ENCODE measurements at places on chromosomes 2 and 18. TPM values are rescaled to one million over a fixed set of nuclear protein-coding genes. Genes with fewer than 3 reads are reported as not detected.

DNA sequence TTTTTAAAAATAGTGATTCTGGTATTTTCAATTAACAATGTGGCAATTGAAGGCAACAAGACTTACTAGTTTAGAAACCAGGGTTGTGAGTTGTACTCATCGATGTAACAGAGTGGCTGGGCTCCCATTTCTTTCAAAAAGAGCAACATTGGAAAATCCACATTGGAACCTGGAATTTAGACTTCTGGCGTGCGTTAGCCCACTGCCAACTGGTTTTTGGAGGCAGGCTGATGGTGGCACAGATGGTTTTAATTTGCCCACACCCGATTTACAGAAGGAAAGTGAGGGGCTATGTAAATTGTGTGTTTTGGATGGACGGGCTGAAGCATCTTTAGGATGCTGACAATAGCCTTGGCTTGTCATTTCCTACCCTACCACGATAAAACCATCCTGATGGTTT, 66.3 kb downstream of the TRPM8 start:
- no peak for DNase-seq

DNA sequence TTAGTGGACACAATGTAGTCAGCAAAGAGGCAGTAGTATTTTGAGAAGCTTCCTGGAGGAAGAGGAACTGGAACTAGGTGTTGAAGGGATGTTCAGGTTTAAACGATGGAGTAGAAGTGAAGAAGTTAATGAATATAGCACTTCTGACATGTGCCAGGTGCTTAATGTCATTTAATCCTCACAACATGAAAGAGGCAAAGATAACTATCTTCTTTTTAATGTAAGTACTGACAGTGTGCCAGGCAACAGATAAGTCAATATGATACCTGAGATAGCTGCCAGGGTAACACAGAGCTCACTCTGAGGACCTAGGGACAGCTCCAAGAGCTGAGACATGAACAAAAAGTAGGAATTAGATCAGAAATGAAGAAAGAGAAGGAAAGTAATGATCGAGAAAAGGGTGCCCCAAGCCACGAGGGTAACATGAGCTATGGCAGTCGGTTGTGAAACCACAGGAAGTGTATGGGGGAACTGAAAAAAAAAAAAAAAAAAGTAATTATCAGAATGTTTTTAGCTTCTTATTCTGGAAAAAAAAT, 140.7 kb downstream of the RNF144A start:
- DNase-seq, result no peak

DNA sequence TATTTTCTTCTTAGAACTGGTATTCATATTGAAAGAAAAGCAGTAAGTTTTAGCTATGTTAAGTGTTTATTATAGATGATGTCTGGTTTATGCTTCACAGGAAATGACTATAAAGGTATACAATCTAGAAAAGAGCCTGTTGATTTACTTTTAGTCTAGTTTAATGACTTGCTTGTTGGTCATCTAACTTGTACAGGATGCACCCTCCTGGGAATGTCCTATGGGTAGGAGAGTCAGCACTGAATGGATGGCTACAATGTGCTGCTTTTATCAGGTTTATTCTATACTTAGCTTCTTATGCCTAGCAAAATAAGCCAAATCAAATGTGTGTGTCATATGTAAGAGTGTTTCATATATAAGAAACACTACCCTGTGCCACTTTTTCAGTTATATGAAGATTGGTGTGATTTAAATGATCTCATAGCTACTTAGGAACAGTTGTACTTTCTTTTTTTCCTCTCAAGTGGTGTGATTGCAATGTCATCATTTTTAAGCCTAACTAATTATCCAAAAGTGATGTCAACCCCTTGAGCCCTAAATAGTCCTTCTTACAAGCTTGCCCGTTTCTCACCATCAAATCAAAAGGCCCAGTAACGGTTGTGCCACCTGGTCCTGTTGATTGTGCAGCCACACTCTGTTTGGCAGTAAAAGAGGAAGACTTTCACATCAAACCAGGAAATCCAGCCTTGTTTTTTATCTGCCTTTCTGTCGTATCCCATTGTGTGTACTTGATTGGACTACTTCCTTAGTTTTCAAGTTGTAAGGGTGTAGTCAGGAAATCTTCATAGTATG, 176.0 kb downstream of the DIS3L2 start:
- DNase-seq, result no peak

GRCh38 chr2:152410165-152410597, 75.2 kb downstream of the FMNL2 start:
- no peak for DNase-seq

DNA sequence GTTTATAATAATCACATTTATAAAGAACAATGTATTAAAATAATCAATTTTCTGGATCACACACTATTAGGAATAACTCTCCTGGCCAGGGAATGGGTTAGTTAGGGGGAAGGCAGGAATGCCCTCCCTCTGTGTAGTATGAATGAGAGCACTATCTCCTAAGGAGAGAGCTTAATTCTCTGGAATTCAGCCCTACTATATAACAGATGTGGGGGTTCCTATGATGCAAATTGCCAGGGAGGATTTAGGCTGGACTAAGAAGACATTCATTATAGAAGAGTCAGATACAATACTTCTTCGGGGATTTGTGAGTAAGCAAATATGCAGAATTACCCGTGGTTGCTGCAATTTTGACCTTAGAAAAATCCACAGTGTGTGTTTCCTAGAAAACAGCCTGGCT, 250.1 kb upstream of the VRK2 start:
- no peak for DNase-seq

DNA sequence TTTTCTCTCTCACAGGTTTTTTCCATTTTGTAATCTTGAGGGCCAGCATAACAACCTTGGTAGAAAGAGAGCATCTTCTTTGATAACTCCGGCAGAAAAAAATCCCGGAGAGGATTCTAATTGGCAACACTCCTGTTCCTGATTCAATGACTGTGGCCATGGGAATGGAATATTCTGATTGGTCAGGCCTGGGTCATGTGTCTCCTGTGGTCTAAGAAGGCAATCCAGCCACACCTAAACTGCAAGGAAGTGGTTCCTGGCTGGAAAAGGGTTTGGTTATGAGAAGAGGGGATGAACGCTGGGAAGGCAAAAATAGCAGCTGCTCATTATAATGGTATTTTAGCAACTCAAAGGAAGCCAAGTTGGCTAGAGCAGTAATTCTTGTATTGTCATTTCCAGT, 24.8 kb upstream of the ZNF638 start:
- no peak for DNase-seq

- no peak for DNase-seq
These were observed 127.3 kb downstream of the MREG start for GRCh38 chr2:215886022-215886421.

- DNase-seq, result no peak
These were observed 376.6 kb downstream of the PTH2R start for GRCh38 chr2:208783184-208783583.

DNA sequence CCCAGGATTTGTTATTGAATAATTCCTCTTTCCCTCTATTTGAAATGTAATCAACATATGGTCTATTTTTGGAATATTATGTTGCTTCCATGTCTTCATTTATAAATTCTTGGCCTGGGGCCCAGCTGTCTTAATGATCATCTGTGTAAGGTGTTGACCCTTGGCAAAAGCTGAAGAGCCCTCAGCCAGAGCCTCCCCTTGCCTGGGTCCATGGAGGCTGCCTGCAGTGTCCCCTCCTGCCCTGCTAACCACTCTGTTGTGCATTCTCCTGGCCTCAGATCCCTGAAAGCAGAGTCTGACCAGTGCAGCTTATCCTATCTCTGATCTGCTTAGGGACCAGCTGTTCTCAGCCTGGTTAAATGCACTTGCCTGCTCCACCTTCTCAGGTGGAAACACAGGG, 226.1 kb upstream of the APCDD1 start:
- DNase-seq, result no peak

DNA sequence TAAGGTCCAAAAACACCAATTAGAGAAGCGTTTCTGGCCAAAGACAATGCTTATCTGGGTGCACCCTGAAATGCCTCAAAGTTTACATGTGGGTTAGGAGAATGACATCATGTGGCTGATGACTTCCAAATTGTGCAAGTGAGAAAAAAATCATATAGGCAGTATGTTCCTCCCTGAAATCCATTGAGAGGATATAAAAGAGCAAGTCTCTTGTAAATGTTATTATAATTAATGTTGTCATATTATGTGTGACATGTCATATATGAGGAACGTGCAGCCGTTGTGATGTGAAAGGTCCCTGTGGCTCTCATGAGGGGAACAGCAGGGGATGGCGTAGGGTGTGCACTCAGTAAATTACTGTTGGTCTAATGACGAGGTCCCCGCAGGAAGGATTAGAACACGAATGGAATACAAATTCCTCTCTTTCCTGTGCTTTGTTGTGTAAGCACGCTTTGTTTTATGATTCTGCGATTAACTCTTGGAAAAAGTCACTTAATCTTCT, 290.8 kb downstream of the PRKCE start:
- DNase-seq, result no peak

DNA sequence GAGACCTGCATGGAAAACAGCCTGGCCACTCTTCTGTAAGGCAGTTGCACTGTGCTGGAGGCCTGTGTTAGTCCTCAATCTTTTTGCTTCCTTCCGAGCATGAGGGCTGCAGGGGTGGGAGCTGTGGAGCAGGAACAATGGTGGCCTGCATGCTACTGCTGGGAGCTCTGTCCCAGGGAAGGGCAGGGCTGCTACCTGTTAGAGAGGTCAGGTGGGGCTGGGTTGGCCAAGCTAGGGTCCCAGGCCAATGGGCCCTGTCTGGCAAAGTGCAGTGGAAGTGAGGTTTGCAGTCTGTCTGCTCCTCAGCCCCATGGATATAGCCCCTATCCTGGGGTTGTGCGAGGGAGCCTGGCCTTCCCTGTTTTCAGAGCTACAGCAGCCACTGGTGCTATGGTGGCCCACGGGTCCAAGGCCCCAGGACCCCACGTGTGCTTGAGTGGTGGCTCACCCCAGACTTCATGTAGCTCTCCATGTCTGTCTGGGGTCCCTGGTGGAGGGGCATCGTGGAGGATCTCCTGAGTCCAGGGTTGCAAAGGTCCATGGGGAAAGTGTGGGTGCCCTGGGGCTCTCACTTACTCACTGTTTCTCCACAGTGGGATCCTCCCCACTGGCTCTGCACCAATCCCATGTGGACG, 1212.6 kb upstream of the NXPH2 start:
- no peak for DNase-seq

GRCh38 chr2:153470867-153471266, 7.7 kb downstream of the RPRM start:
- DNase-seq, result no peak

CPO gene
- not detected for total RNA-seq

ACSL3 gene
- total RNA-seq, result 47.7 TPM

ANO7 gene
- 0.97 TPM for total RNA-seq

TDRD15 gene
- total RNA-seq, result 0.06 TPM

GNAL gene
- total RNA-seq, result 0.60 TPM

RNU2-63P gene
- total RNA-seq, result 24.3 TPM

ANKRD29 gene
- total RNA-seq, result not detected

NOP58 gene
- 103 TPM for total RNA-seq

All from activated naive CD8-positive, alpha-beta T cell treated with anti-CD3 and anti-CD28 coated beads, Interleukin-2, amount 10 ng/mL, durations not matched to agents 7 days and 5 days (primary cell).